ENCODE measurements at places on chromosomes 2 and 18.

GRCh38 chr18:47490882-47491281 is 239.4 kb upstream of the SKOR2 start:
- no peak for DNase-seq

- DNase-seq = no peak
Measured at GRCh38 chr18:40672590-40672989, 1282.4 kb upstream of the PIK3C3 start.

DNA sequence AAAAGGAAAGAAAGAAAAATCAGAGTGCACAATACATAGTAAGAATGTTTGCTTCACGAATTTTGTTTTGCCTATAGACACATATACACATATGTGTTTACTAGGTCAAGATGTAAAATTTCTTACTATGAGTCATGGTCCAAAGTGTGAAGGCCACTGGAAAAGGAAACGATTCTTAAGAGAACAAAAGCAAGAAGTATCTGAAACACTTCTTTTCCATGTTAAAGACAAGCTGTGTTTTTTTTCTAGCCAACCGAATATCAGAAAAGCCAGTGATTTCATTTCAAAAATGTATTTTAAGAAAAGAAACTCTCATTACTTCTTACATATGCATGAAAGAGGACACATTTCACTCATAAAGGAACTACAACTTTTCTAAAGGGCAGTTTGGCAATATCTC is 24.9 kb downstream of the PECR start:
- DNase-seq = no peak

DNA sequence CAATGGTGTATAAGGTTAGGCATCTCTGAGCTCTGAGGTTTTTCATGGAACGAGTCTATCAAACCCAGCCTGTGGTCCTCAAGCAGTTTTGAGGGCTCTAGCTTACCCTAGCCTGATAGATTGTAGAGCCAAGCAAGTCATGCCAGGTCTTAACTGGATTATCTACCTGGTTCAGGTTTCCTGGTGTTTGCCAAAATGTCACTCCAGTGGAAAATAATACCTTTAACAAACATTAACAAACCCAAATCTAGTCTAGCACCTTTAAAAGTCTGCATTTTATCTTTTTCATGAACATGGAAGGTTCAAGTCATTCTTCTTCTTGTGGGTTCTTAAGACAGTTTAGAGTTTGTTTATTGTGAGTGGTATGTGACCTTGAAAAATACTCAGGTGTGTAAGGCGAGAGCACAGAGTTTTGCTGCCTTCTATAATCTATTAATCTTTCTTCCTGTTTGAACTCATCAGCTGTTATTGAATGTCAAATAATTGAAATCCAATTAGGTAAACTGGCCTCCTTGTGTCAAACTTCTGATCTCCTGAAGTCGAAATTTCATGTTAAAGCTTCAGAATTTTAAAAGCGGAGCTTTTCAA is 13.4 kb upstream of the ADGRF3 start:
- DNase-seq = no peak

DNA sequence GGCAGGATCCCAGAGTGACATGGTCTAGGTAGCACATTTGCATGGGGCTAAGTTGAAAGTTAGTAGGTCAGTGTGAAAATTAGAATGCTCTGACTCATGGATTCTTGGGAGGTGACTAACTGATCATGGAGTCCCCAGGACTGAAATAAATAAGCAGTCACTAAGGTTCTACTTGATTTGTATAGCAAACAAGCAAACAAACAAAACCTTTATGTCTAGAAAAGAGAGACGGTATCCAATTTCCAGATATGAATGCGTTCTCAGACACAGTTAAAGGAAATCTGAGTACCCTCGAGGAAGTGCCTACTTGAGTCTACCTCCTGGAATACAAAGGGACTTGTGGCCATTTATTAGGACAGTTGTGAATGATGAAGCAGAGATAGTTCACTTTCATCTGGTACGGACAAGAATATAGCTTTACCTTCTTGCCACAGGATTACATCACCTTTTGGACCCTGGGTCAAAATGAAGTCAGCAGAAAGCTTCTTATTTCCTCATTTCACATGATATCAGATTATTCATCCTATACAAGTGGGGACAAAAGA is 54.3 kb upstream of the AGPS start:
- no peak for DNase-seq
